Non-pigmented ciliary epithelial cell (primary cell): ENCODE measurements at places on chromosomes 4 and X.

DNA sequence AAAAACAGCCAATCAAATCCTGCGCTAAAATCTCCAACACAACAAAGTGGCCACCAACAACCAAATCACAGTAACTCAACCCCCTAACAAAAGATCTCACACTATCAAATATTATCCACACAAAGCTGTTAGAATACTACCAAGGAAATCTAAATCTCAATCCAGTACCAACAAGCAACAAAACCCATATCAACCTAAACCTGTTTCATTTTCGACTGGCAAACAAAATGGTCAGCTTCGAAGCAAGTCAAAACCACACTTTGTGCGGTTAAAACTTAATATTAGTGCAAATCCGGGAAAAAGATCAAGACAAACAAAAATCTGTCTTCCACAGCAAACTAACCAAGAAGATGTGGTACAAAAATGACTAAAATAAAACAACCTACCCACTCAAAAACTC is 28.7 kb upstream of the MUC7 start:
- no peak for DNase-seq

- peak; percentile 60 for DNase-seq
Observed at GRCh38 chr4:2330091-2331042, 68.5 kb upstream of the MXD4 start.

DNA sequence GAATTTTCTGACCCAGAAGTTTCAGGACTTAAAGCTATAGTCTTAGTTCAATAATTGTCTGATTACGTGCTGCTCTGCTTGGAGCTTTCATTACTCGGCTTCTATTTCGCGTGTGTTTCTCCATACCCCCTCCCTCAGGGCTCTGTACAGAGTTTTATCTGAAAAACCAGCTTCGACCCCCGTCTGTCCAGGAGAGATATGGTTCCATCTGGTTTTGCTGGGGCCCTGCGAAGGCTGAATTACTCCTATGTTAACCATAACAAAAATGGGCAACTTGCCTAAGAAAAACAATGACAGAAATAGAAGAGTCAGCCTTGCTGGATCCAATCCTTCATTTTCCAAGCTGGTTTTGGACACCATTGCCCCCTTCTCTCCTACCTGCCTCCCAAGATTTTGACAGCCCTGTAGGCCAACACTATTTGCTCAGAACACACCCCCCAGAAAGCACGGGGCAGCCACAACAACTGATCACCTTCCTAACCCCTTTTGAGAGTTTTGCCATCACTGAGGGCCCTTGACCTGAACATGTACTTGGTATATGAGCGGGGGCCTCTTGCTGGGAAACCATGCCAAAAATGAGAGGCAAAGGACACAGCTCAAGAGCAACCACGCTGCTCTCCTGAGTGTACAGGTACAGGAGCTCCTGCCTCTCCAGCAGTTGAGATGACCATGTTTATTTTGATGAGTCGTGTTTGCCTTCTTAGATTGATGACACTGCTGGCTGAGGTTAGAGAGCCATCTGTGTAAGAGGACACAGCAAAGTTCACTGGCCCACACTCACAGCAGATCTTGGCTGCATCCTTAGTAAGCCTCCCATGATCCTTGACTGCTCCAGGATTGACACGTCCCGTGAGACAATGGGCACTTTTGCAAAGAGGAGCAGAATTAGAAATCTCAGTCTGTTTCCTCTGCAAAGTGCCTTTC is 36.2 kb upstream of the ATP6AP2 start:
- no peak for DNase-seq

GRCh38 chr4:123631786-123632692 is 235.4 kb downstream of the SPRY1 start:
- no peak for DNase-seq

DNA sequence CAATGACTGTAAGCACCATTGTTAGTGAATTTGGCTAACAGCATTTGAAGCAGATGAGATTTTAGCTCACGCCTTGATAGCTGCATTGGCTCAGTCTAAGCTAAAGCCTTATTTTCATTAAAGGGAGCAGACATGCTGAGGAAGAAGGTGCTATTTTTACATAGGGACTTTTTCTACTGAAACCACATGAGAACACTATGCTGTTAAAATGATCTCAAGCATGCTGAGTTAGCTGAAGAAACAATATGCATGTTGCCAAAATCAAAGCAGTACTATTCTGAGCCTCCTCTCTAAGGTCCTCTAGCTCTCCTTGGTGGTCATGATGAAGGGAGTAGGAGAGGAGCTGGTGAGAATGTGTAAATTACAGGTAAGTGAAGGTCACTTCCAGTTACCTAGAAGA is 134.4 kb upstream of the JADE1 start:
- DNase-seq = no peak

GRCh38 chr4:92600638-92601037 is 296.9 kb downstream of the GRID2 start:
- DNase-seq = no peak
